A172 (cell line): ENCODE measurements at places on chromosomes 11 and 22. TPM values are rescaled to one million over a fixed set of nuclear protein-coding genes. Genes with fewer than 3 reads are reported as not detected.

- DNase-seq, result peak; percentile 69
Measured at GRCh38 chr22:38753948-38754750, 1.6 kb downstream of the SUN2 start.

DNA sequence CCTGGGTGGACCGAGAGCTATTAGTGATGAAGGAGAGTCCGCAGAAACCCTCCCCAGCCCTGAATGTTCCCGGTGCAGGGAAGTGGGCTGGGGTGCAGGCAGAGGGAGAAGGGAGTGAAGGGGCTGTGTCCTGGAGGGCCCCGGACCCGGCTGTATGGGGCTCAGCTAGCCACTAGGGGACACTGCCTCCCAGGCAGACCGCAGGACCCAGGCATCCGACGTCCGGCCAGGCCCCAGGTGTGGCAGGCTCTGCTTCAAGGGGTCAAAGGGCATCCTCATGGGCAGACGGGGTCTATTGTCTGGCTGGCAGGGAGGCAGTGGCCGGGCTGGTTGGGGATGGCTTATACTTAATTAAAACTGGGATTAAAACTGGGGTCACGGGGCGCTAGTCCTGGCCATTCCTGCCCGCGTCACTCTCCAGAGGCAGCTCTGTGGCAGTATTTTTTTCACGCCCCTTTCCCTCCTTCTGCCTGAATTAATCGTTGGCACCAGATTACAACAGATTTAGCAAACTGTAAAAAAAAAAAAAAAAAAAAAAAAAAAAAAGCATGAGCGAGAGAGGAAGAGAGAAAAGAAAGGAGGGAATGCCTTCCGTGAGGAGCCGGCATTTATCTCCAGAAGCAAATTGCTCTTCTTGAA lies 5.1 kb downstream of the FLRT1 start:
- no peak for DNase-seq

- DNase-seq, result no peak
Measured at GRCh38 chr11:125873881-125874555, 13.4 kb upstream of the HYLS1 start.

- no peak for DNase-seq
Measured at GRCh38 chr11:104661471-104661870, 236.8 kb downstream of the CASP12 start.

DNA sequence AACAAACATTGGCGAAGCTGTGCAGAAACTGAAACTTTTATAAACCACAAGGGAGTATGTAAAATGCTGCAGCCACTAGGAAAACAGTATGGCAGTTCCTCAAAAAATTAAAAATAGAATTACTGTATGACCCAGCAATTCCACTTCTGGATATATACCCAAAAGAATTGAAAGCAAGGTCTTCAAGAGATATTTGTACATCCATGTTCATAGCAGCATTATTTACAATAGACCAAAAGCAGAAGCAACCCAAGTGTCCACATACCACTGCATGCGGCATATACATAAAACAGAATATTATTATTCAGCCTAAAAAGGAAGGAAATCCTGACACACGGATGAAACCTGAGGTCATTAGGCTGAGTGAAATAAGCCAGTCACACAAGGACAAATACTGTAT lies 85.8 kb downstream of the RELT start:
- no peak for DNase-seq

GRCh38 chr11:27838674-27839073 lies 138.4 kb upstream of the BDNF start:
- DNase-seq, result no peak

GRCh38 chr22:38713921-38714320 lies 8.2 kb downstream of the GTPBP1 start:
- no peak for DNase-seq

GRCh38 chr11:26621132-26621531 lies 49.1 kb upstream of the MUC15 start:
- peak; percentile 88 for DNase-seq

DNA sequence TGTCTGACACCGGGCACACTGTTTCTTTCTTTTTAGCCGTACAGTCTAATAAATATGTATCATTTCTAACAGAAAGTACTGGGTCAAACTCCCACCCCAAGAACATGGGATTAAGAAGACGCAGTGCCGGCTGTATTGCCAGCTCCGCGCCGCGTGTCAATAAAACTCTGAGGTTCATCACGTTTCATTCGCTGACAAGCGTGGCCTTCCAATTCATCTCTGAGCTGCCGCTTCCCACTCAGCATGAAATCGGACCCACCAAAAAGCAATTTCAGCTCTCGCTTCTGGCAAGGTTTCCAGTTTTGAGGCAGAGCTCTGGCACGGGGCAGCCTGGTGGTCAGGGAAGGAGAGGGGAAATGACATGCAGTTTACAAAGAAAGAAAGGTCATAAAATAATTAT lies 819.8 kb downstream of the OPCML start:
- DNase-seq, result no peak

- no peak for DNase-seq
Measured at GRCh38 chr22:25382762-25383161, 163.3 kb downstream of the CRYBB2 start.

GRCh38 chr11:71437879-71438278 lies 10.3 kb downstream of the DHCR7 start:
- no peak for DNase-seq

GRCh38 chr11:131462622-131463021 lies 92.2 kb downstream of the NTM start:
- no peak for DNase-seq

DNA sequence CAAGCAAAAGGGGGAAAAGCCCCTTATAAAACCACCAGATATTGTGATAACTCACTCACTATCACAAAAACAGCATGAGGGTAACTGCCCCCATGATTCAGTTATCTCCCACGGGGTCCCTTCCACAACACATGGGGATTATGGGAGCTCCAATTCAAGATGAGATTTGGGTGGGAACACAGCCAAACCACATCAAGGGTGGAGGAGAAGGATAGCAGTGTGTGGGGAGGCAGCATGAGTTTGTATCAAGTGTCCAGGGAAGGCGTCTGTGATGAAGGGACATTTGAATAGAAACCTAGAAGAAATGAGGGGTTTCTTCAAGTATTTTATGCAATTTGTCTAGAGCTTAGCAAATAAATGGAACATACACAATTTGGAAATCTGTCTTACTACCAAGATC lies 98.2 kb downstream of the SLC1A2 start:
- no peak for DNase-seq

DNA sequence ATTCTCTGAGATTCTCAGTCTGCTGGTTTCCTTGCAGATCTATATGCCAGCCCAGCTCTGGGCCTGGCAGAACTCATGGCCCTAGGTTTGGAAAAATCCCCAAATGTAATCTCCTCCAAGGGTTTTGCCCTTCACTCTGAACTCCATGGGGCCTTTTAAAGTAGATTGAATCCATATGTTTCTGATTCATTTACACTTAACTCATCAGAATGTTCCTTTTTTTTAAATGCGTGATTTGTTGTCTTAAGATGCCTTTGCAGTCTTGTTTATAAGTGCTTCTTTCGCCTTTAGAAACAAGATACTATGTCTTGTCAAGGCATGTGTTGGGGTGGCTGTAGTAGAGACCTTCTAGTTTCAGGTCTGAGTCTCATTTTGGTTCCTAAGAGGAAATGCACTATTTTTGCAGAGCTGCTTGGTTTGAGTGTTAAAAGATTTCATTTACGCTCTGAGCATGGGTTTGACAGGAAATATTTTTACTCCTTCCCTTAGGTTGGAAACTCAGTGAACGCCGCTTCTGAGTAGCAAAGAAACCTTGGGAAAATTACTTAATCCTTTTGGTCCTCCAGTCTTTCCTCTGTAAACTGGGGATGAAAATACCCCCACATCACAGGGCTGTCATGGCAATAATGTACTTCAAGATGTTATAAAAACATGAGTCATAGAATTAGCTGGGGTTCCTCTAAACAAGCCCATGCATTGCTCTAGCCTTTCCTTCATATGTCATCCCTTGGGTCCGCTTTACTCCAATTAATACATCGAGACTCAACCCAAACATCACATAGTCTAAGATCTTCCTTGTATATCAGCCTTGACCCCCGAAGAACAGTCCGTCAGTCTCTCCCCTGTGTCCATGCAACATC lies 83.5 kb downstream of the SNX19 start:
- DNase-seq, result no peak

DNA sequence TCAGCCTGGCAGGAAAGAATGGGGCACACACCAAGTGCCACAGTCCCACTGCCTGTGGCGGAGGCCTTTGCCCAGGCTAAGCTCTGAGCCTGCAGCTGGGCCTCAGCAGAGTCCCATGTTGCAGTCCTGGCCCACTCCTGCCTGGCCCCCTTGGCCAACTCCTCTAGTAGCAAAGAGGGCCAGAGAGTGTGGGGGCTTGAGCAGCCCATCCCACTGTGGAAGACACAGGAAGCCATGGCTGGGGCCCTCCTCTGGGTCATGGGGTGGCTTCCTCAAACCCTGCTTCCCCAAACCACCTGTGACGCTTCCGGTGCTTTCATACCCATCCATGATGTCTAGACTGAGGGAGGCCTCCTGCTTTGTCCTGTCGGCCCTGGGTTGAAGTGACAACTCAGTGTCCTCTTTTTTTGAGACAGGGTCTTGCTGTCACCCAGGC lies 5.8 kb downstream of the RPS19BP1 start:
- DNase-seq, result no peak

GRCh38 chr11:66967670-66968425 lies 7.3 kb upstream of the C11orf86 start:
- peak; percentile 74 for DNase-seq

DNA sequence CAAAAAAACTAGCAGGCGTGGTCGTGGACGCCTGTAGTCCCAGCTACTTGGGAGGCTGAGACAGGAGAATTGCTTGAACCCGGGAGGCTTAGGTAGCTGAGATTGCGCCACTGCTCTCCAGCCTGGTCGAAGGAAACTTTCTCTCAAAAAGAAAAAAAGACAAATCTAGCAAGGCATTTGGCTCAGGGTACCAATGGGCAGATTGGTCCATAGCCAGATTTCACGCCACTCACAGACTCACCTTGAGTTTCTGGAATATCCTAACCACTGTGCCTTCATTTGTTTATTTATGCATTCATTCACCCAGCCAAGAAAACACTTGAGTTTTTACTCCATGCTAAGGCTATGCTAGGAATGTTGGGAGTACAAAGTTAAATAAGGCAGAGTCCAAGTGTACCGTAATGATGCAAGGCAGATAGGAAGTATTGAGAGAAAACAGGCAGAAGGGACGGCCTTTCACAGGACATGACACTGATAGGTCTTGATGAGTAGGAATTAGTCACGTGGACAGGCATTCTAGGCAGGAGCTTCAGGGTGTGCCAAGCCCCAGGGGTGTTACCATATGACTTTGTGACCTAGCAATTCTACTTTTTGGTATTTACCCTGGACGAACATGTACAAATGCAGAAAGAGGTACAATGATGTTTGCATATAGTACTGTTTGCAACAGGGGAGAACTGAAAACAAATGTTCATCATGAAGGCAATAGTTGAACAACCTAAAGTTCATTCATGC lies 3.0 kb upstream of the PACSIN3 start:
- peak; percentile 80 for DNase-seq

DNA sequence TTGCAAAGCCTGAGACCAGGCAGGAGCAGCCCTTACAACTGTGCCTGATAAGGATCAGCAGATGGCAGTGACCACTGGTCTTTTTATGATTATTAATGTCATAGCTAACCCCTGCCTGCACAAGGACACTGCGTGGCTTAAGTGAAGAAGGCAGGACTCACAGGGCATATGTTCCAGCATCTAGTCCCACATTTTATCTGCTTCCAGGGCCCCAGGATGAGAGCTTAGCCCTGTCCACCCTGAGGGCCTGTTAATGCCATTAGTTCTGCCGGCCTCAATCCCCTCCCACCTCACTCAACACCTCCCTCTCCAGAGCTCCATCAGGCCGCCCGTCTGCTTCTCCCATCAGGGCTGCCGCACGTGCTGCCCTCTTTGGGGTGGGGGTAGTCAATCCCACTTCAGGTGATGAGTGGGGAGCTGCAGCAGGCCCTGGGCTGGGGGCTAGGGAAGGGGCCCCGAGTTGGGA lies 33.1 kb upstream of the TSPAN18 start:
- no peak for DNase-seq

- no peak for DNase-seq
Measured at GRCh38 chr11:63761931-63762653, 6.5 kb downstream of the ZFTA start.

DNA sequence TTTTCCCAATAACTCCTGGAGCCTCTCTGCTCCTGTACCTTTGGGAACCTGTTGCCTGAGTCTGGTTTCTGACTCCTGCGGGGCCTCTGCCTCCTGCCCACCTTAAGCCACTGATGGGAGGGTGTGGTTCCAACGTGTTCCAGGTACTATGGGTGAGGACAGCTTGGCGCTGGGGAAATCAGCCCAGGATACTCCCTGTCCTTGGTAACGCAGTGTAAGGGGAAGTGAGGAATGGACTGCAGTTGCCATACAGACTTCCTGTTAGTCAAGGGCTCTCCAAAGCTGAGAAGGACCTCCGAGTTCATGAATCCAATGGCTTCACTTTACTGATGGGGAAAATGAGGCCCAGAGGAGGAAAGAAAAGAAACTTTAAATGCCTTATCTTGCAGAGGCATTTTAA lies 1.2 kb upstream of the MARK2 start:
- no peak for DNase-seq

GRCh38 chr11:126862664-126863243 lies 137.8 kb downstream of the KIRREL3 start:
- no peak for DNase-seq

GRCh38 chr11:124762105-124762623 lies at the start of gene ESAM:
Gene ESAM (minus strand): TSS chr11:124762290. CDS start chr11:124762154, 136 bp downstream.
- DNase-seq, result no peak

DNA sequence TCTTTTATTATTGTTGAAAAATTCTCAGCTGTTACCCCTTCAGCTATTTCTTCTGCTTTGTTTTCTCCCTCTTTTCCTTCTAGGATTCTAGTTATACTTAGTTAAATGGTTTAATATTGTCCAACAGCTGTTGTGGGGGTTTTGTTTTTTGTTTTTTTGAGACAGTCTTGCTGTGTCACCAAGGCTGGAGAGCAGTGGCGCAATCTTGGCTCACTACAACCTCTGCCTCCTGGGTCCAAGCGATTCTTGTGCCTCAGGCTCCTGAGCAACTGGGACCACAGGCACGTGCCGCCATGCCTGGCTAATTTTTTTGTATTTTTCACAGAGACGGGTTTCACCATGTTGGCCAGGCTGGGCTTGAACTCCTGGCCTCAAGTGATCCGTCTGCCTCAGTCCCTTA lies 12.7 kb downstream of the SDHAF2 start:
- DNase-seq, result no peak

DNA sequence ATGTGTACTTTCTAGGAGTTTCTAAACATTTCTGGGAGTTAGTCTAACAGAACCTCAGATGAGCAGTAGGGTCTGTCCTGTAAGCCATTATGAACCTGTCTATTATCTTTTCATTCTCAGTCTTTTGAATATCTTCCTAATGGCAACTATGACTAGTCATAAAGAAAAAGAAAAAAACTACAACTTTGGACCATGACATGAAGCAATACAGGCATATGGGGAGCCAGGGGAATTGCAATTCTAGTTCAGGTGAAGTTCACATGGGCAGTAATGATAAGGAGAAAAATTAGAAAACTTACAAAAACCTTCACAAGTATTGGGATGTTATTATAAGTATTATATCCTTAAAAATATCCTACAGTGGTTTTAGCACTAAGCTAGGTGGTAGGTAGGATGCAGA lies 649.0 kb upstream of the ANO5 start:
- no peak for DNase-seq

Gene MAPK8IP1
- 24.0 and 24.2 TPM in 2 replicates for total RNA-seq

Gene SUSD2
- 1.1 and 2.6 TPM in 2 replicates for total RNA-seq

Gene DEFB131B
- total RNA-seq, result not detected in 2 replicates

Gene TTLL8
- total RNA-seq, result not detected in 2 replicates

Gene ADAMTS15
- 0.67 and 1.0 TPM in 2 replicates for total RNA-seq

Gene TMEM86A
- total RNA-seq, result 1.7 and 2.8 TPM in 2 replicates

Gene OR5A1
- total RNA-seq, result not detected in 2 replicates

Gene PTPRJ
- total RNA-seq, result 15.2 and 15.8 TPM in 2 replicates

Gene MMP3
- 8.6 and 20.0 TPM in 2 replicates for total RNA-seq

Gene CRYBB2
- total RNA-seq, result not detected in 2 replicates

Gene MN1
- total RNA-seq, result 2.3 TPM in 2 replicates
